Stimulated activated CD8-positive, alpha-beta memory T cell treated with anti-CD3 and anti-CD28 coated beads, Interleukin-12 subunit alpha, Interleukin-12 subunit beta, amount 100 ng/mL, for 1 hour (primary cell): ENCODE measurements at places on chromosomes 6 and 20.

- DNase-seq: no peak
Measured at GRCh38 chr6:24272553-24272952, 85.3 kb downstream of the DCDC2 start.

GRCh38 chr20:53718142-53719021, 124.7 kb upstream of the ZNF217 start:
- DNase-seq: no peak

DNA sequence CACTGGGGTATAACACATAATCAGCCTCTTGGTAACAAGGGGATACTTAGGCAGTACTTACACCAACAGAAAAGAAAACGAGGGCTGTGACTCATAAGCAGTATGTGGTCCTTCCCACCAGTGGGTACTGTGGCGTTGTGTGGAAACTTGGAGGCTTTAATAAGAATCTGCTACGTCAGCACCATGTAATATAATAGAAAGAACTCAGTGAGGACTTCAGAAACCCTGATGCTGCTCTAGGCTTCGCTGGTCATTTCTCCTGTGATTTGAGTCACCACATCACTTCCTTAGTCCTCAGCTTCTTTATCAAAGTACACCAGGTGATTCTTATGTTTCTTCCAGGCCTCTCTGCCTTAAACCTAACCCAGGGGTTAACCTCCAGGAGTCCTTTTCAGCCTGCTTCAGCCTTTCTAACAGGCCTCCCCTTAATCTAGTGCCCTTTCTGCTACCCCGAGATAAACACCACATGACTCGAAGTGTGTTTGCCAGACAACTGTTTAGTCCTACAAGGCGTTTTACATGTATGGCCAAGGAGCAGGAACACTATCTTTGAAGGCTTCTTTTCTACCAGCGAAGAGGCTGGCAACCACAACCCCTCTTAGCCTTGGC, 68.5 kb downstream of the FYN start:
- peak; percentile 61 for DNase-seq

DNA sequence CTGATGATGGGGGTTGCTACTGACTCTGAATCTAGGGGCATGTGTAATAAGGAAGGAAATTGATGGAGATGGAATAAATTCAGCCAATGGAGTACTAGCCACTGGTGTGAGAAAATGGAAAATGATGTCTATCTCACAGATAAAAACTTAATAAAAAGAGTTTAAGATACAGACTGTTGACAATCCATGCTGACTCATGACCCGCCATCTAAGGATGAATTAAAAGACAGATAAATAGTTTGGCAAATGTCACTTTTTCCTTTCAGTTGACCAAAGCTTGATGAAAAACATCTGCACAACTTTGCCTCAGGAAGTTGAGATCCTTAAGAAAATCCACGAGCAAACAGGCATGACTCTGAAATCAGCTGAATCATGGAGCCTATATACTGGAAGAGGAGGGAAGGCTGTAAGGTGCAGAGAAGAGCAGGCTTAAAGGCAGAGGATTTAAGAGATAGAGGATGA, 82.6 kb upstream of the BMP5 start:
- no peak for DNase-seq

DNA sequence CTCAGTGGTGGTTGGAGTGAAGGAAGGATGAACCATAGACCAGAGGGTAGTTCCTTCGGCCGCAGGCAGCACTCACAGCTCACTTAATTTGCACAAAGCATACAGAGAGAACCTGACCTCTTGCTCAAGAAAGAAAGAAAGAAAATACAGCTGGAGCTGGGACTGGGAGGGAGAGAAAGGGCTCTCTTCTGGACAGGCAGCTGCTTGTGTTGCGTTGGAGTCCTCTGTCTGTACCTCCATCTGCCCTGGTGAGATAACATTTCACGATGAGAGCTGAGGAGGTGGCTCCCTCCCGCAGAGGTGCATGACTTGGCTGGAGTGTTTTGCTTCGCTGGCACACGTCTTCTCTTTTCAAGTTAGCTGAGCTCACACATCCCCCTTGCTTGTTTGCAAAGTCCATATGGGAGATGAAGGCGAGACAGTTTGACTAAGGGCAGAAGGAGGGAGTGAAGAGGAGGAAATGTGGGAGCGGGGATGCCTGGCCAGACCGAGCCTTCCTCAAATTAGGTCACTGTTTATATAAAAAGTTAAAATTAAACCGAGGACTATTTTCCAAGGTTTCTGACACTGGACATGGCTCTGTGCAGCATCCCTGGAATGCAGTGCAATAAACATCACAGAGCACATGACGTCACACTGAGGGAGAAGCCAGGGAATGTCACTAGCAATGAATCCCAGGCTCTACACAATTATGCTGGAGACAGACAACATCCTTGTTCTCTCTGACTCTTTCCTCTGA, 359.4 kb downstream of the CD83 start:
- no peak for DNase-seq

DNA sequence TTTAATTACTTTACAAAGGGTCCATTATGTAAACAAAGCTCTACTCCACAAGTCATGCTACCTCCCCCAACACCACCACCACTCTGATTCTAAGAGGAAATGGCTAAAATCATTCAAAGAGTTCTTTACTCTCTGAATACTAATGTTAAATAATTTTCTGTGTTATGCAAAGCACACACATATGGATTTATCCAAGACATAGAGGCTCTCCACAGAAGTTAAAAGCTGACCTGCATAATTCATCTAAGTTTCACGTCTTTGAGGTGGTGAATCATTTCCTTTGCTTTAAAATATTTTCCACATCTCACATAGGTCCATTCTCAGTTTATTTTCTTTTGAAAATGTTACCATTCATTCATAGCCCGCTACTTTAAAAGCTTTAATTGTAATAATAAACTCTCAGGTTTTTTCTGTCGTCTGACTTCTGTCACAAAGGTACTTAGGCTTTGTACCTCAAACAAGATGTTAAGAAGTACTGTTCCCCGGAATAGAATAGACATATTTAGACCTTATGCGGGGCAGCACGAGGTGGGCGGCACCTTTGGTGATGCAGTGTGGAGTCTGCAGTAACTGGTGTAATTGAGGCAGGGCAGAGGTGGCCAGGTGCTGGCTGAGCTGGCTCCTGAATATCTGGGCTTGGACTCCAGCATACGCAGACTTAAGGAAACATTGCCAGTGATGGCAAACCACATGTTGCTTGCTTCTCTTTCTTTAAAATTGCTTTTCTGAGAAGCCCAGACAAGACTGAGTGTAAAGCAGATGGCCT, 55.8 kb downstream of the KIF6 start:
- no peak for DNase-seq

DNA sequence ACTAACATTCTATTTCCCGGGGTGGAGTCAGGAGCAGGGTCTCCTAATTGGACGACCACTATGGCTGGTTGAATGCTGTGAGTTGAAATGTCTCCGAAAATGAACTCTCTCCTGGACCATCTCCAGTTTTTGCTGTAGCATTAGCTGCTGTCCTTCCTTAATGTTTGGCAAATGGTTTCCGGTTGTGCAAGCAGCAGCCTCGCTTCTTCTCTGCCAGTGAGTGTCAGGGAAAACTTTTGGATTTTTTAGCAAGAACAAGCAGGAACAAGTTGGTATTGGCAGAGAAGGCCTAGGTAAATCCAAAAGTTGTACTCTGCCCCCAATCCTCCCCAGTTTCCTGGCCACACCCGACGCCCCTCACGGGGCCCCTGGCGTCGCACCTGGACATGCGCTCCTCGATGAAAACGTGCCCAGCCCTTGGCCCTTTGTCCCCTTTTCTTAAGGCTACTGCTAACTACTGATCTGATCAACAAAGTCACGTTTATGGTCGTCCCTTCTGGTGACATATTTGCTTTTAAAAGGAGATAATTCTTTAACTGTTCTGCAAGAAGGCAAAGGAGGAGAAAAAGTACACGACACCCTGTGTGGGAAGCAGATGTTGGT, 103.2 kb downstream of the ARMC2 start:
- no peak for DNase-seq
